ENCODE measurements at places on chromosomes 12 and 14.

GRCh38 chr14:102262929-102263462, 42.0 kb downstream of the MOK start:
- DNase-seq: no peak

DNA sequence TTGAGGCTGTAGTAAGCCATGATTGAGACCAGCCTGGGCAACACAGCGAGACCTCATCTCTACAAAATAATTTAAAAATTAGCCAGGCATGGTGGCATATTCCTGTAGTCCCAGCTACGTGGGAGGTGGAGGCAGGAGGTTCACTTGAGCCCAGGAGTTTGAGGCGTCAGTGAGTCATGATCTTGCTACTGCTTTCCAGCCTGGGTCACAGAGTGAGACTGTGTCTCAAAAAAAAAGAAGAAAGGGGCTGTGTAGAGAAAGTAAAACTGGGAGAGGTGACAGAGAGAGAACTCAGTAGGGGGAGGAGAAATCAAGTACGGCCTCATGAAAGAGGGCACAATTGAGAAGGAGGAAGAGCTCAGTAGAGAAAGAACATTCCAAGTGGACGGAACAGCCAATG, 12.4 kb downstream of the TECPR2 start:
- DNase-seq: no peak

DNA sequence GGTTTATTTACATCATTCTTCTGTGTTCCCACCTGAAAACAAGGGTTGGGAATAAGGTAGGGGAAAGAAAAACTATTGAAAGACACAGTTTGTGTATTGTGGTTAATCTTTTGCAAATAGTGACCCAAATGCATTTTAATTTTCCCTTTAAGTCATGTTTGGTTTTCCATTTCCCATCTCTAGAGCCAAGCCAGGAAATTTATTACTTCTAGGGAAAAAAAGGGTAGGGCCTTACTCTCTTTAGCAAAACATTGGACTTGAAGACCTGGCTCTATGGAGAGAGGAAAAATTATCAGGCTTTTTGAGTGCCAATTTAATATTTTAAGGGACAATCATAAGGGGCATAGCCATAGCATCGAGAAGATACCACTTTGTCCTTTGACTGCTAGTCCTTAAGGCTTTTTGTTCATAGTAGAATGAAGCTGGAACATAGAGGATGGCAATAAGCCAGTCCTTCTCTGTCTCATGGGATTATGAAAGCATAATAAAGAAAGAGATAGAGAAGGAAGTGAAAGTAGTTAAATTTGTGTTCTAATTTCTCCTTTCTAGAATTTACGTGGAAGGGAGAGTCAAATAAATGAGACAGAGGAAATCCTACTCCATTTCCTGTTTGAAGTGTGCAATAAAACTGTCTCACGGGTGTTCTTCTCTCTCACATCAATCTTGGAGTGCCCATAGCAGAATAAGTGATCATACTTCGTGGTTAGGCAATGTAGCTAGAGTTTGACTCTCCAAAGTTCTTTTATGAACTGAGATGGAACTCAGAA, 50.9 kb upstream of the PPFIA2 start:
- DNase-seq: no peak

- DNase-seq: no peak
These were observed 58.3 kb downstream of the OTOGL start for GRCh38 chr12:80157645-80158044.

DNA sequence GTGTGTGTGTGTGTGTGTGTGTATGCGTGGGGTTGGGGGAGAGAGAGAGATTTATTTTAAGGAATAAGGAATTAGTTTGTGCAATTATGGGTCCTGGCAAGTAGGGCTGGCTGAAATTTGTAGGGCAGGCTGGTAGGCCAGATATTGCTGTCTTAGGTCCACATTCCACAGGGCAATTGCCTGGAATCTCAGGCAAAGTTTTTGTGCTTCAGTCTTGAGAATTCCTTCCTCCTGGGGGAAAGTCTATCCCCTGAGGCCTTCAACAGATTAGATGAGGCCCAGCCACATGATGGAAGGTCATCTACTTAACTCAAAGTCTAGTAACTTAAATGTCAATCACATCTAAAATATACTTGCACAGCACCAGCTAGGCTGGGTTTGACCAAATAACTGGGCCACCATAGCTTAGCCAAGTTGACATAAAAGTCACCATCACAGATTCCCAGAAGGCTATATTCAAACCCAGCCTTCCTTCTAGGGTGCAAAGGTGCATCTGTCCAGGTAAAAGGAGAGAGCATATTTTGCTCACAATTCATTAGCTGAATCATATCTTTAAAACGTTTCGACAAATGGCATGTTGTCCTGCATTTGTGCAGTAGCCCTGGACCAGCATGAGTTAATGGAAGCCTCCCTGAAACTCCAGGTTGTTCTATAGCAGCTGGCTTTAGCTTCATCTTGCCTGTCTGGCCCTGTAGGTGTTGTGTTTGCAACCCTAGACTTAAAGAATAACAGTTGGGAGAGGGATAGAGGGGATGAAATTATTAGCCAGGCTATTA, 63.1 kb downstream of the C14orf132 start:
- no peak for DNase-seq

GRCh38 chr14:104447750-104448149, 131.8 kb upstream of the C14orf180 start:
- no peak for DNase-seq

- DNase-seq: no peak
These were observed 1.4 kb downstream of the AKT1 start for GRCh38 chr14:104794099-104794498.

DNA sequence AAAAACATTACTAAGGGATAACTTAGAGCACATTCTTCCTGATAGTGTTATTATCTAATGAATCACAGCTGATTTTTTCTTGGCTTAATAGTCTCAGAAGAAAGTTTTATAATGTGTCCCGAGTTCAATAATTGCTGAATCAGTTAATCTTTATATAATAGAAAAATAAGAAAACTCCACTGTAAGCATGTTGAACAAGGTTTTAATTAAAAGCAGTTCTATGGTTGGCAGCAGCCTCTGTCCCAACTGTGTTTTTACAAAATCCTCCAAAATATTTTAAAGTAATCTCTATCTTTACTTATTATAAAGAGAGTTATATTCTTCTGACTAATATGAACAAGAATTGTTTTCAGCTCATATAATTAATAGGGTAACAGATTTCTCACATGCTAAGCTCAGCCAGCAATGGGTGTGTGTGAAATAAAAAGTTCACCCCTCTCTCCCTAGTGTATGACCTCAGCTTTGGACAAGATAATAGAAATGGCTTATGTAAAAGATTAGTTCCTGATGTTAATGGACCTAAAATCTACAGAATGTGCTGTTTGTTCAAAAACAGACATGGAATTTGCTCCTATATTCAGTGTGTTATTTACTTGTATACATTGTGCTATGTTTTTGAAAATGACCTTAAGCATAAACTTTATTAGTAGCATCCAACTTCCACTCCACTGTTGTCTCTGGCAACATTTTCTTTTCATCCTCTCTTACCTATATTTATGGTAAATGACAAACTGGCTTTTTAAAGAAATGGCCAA, 67.1 kb upstream of the DCN start:
- DNase-seq: no peak

DNA sequence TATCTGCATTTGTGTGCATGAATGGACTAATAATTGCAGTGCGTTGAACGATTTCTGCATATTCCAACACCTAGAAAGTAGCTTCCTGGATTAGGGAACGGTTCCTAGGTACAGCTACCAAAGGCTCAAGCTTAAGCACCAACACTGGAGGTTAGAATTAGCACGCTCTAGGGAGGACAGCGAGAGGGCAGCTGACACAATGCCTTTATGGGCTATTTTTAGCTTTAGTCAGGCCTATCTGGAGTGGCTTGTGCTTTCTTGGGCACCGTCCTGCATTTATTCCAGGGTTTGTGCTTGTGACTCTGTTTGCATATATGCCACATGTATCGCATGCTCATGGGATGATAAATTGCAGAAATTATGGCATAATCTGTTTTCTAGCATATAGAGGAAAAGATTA, 13.7 kb downstream of the ETV6 start:
- peak; percentile 15 for DNase-seq

GRCh38 chr12:93341409-93342049, 36.2 kb upstream of the NUDT4 start:
- no peak for DNase-seq

GRCh38 chr12:108270035-108270848, 68.9 kb downstream of the CMKLR1 start:
- no peak for DNase-seq

DNA sequence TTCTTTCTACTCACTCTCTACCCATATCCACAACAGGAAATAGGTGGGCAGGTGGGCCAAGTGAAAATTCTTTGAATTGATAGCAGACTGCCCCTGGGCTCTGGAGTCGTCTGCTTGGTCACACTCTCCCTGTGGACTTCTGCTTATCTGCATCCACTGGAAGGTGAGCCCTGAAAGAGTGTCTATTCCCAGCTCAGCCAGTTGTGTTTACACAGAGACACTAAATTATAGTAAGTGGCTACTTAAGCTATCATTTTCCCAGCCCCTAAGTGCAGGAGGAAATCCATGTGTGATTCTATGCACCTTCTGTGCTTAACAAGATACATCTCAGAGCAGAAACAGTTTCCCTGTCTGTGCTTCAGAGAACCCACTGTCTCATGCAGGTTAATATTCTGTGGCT, 338.4 kb downstream of the FUT8 start:
- DNase-seq: peak; percentile 88

DNA sequence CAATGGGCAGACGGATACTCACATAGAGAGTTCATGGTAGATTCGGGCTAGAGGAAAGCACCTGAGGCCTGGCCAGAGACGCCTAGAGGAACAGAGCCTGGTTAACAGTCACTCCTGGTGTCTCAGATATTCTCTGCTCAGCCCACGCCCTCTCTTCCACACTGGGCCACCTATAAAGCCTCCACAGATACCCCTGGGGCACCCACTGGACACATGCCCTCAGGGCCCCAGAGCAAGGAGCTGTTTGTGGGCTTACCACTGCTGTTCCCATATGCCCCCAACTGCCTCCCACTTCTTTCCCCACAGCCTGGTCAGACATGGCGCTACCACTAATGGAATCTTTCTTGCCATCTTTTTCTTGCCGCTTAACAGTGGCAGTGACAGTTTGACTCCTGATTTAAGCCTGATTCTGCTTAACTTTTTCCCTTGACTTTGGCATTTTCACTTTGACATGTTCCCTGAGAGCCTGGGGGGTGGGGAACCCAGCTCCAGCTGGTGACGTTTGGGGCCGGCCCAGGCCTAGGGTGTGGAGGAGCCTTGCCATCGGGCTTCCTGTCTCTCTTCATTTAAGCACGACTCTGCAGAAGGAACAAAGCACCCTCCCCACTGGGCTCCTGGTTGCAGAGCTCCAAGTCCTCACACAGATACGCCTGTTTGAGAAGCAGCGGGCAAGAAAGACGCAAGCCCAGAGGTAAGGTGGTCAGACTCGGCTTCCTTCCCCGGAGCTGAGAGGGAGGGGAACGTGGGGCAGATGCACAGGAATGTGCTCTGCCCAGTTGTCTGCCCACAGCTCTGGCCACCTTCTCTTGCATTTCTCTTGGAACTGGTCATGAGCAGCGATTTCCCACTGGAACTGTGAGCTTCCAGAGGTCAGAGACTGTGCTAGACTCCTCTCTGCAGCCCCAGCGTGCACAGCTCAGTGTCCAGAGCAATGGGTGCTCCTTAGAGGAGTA, at the start of gene CD4:
CD4 (plus strand) TSS at position 557 of the 953 bp plus-strand sequence. CDS start 10,611 bp downstream, outside the sequence.
- no peak for DNase-seq

DNA sequence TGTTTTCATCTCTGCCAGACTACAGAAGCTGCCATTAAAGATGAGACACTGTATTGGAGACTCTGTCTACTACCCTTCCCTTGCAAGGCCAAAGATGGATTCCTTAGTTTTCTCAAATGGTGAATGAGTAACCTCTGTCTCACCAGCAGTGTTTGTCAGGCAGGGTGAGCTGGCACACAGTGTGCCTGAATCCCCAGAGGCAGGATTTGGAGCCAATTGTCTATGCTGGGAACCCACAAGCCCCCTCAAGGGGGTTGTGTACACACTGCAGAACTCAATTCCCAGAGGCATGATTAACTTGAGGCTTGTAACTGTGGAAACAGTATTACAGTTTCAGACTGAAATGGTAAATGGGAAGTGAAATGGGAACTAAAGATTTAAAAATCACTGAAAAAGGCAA, 136.8 kb upstream of the PTPRB start:
- DNase-seq: no peak

DNA sequence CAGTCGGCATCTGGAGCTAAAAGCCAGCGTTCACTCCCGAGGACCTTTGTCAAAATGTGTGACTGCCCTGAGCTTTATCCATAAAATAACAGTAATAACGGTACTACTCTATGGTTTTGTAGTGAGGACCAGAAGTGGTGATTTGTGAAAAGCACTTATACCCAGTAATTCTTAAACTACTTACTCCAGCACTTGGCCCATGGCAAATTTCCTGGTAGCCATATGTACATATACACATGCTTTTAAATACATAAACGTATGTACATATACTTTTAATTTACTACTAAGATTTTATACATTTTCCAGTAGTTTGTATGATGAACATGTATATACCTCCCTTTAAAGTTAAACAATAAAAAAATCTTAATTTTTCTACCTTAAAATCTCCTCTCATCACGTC, 163.8 kb upstream of the TMEM132C start:
- DNase-seq: no peak

- no peak for DNase-seq
These were observed 480.3 kb downstream of the BCL11B start for GRCh38 chr14:98791661-98792060.

GRCh38 chr12:96483116-96483515, 6.3 kb upstream of the CFAP54 start:
- DNase-seq: no peak

DNA sequence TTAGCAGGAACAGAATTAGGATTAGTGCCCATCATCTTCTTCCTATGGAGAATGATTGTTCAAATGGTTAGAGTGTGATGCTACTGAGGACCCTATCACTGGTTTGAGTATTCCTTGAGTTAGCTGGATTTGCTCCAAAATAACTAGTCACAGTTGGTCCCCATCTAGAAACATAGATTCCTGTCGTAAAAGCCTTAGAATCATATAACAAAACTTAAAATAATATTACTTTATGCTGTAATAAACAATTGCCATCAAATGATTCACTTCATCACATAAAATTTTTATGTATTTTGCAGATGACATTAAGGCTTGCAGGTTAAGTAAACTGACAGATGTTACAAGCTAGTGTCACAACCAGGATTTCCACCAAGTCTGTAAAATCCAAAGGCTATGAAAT, 209.8 kb downstream of the CCER1 start:
- no peak for DNase-seq

DNA sequence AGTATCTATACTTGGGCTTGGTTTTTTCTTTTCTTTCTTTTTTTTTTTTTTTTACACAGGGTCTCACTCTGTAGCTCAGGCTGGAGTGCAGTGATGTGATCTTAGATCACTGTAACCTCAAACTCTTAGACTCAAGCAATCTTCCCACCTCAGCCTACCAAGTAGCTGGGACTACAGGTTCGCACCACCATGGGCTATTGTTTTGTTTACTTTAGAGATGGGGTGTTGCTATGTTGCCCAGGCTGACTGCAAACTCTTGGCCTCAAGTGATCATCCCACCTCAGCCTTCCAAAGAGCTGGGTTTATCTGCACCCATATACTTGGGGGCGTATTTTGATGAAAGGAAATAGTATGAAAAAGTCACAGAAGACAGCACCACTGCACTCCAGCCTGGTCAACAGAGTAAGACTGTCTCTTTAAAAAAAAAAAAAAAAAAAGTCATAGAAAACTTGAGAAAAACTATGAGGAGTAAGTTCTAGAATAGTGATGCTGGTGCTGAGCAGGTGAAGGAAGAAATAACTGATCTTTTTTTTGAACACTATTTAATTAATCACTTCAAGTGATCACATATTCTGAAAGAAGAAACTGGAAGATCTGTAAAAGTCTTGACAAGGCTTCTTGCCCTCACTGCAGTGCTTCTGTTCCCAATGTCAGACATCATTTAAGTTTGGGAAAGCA, 53.8 kb upstream of the NPFF start:
- DNase-seq: no peak
